ENCODE measurements at places on chromosomes 3 and 15.

DNA sequence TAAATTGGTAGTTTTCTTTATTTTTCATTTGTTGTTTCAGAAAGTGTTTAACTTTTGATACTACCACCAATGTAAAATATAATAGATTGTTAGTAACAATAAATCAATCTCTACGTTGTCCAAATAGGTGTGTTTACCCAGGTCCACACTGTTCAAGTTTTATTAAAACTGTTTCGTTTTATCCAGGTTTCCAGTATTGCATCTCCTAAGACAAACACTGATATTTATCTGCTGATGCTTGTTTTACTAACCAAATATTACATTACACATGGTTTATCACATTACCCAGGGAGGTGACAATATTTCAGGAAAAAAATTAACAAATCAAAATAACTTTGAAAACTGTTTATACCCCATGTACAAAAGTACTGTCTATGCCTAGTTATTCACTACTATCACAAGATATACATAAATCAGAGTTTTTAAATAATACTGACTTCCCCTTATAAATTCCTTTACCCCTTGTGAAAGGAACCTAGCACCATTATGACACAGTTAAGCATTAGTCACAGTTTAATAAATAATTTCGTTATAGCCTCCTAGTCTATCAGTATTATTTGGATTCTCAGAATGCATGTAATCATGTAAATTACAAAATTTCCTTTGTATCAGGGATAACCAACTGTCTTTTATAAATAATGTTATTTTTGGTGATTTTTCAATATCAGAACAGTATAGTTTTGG is 205.3 kb downstream of the ZBTB20 start:
- no peak for DNase-seq

- no peak for DNase-seq
Measured at GRCh38 chr3:169663951-169664820, 674 bp upstream of the MECOM start.

DNA sequence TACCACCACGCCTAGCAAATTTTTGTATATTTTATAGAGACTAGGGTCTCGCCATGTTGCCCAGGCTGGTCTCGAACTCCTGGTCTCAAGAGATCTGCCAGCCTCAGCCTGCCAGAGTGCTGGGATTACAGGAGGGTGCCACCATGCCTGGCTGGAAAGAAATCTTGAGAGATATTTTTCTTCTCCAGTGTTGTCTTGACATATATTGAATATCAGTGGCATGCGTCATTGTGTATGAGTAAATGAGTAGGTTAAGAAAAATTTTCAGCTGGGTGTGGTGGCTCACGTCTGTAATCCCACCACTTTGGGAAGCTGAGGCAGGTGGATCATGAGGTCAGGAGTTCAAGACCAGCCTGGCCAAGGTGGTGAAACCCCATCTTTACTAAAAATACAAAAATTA is 3.5 kb upstream of the PIF1 start:
- no peak for DNase-seq

GRCh38 chr3:169295126-169295525 is 368.4 kb downstream of the MECOM start:
- no peak for DNase-seq

GRCh38 chr3:3110299-3110630 is at the start of gene IL5RA:
Gene IL5RA (minus strand): TSS chr3:3110374. CDS start chr3:3104984, 5,390 bp downstream.
- DNase-seq = no peak

GRCh38 chr3:78041486-78041885 is 1001.6 kb downstream of the ROBO2 start:
- no peak for DNase-seq

GRCh38 chr3:97719156-97719821 is 45.3 kb upstream of the ARL6 start:
- peak; percentile 39 for DNase-seq

DNA sequence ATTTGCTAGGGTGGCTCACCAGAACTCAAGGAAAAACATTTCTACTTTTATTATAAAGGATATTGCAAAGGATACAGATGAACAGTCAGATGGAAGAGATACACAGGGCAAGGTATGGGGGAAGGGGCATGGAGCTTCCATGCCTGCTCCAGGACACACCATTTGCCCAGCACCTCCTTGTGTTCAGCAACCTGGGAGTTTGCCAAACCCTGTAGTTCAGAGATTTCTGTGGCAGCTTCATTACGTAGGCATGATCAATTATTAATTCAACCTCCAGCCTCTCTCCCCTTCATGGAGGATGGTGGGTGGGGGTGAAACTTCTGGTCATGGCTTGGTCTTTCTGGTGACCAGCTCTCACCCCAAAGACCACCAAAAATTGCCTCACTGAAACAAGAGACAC is 353.9 kb upstream of the THBS1 start:
- no peak for DNase-seq

- DNase-seq = no peak
Measured at GRCh38 chr15:77505556-77505955, 84.9 kb downstream of the HMG20A start.

DNA sequence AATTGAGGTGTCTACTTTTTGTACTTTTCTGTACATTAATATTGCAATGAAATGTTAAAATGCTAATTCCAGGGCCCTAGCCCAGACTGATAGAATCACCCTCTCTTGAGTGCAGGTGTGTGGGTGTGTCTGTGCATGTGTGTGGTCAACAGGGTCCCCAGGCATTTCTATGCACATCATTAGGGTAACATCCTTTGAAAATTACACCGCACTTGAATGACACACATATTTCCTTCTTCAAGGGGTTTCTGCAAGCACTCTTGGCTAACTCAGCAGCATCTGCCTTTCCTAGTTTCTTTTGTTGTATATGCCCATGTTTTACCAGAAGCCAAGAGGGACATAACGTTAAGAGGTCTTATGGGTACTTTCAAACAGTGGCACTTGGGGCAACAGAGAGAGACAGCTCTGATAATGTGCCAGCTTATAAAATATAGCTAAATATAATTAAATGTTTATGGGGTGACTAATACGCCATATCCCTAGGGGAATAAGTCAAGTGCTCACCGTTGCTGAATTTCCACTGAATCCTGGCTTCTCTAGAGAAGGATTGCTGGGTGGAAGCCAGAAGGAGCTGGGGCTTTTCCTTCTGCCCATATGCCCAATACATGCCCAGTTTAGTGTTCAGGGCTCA is 54.5 kb upstream of the LRIG1 start:
- no peak for DNase-seq

GRCh38 chr3:194139071-194139813 is 3.3 kb downstream of the HES1 start:
- no peak for DNase-seq

GRCh38 chr3:112308151-112308911 is 14.3 kb upstream of the SLC9C1 start:
- no peak for DNase-seq

- no peak for DNase-seq
Measured at GRCh38 chr3:18758047-18758704, 333.0 kb upstream of the SATB1 start.

DNA sequence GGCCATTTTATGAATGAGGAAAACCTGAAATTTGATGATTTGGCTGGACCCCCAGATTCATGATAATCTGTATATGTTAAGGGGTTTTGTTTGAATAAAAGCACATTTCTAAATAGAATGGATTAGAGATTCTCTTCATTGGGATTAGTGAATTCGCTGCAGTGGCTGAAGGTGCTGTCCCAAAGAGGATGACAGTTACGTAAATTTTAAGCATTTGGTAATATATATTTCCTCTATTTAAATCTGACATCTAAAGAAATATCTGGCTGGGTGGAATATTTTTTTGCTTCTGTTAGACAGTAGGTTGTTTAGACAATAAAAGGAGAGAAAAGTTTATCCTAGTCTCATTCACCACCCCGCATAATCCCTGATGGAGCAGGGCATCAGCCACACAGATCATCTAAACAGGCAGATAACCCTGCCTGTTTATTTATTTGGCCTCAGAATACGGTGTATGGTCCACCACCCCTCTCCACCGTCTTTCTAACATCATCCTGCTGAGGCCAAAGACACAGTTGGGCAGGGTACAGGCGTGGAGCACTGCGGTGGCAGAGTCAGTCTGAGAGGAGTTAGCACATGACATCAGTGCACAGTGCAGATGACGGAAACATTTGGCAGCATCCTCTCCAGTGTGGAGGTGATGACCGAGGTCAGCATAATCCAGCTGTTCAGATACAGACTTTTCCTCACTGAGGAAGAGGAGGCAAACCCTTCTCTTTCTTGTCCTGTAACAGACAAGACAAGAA is 20.4 kb upstream of the NFKBIZ start:
- DNase-seq = peak; percentile 36

DNA sequence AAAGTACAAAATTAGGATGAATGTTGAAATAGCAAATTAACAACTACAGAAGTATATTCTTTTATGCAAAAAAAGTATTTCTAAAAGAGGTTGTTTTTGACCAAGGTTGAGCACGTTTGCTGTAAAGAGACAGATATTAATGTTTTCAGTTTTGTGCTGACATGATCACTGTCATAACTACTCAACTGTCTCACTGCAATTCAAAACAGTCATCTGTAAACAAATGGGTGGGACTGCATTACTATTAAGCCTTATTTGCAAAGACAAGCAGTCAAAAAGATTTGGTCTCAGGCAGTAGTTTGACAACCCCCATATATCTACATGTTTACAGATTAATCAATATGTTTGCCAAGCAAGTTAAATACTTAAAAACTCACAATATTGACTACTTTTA is 109.1 kb upstream of the ZNF385D start:
- DNase-seq = no peak

DNA sequence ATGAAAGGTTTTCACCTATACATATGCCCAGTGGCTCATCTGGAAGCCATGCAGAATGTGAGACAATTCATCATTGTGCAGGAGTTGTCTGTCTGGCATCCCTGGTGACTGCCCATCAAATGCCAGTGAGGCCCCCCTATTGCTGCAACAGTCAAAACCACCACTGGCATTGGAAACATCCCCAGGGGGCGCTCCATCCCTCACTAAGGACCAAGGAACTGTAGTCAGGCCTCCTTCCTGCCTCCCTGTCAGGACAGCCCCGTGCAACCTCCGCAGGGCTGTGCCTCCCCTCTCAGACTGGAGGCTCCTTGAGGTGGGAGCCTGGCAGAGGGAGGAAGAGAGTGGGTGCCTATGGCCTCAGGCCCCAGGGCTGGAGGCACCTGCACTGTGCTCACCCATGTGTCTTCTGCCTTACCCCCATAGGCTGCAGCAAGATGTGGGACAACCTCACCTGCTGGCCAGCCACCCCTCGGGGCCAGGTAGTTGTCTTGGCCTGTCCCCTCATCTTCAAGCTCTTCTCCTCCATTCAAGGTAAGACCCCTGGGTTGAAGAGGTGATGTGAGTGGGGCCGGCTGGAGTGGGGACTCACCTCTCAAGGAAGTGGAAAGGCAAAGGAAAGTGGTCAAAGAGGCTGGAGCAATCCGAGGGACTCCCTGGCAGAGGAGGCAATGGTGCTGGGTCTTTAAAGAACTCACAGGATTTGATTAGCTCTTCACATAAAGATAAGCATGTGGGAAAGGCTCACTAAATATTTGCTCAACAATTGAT is 16.5 kb downstream of the VIPR1 start:
- peak; percentile 44 for DNase-seq

DNA sequence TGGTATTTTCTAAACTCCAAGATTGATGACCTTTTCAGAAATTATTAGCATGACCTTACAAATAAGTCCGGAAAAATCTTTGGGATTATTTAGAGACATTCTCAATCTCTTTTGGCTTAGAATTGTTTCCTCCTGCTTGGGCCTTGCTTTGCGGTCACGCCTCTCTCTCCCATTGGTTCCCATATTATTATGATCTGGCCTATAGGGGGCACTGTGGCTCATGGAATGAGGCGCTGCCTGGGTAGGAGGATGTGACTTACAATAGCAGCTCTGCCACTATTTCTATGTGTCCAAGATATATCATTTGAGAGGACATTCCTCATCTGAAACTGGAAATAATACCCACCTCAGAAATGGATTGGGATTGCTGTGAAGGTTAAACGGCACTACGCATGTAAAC is 464.9 kb downstream of the MFSD1 start:
- no peak for DNase-seq

DNA sequence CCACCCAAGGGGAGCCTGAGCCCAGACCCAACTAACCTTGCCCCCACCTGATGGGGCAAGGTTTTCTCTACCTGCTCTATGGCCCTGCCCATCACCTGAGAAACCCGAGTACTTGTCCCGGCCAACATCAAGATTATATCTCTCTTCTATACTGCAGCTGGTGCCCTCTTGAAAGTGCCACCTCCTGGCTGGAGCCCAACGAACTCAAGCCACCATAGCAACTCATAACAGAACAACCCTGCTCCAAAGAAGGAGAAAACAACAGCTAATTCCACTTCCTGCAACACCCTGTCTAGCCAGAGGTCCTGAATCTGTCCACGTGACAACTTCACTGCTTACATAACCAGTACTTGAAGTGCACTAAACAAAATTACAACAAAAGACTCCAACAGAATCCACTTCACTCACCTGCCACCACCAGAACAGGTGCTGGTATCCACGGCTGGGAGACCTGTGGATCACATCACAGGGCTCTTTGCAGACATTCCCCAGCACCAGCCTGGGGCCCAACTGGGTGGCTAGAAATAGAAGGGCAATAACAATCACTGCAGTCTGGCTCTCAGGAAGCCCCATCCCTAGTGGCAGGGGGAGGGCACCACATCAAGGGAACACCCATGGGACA is 49.2 kb downstream of the PIERCE2 start:
- DNase-seq = no peak

DNA sequence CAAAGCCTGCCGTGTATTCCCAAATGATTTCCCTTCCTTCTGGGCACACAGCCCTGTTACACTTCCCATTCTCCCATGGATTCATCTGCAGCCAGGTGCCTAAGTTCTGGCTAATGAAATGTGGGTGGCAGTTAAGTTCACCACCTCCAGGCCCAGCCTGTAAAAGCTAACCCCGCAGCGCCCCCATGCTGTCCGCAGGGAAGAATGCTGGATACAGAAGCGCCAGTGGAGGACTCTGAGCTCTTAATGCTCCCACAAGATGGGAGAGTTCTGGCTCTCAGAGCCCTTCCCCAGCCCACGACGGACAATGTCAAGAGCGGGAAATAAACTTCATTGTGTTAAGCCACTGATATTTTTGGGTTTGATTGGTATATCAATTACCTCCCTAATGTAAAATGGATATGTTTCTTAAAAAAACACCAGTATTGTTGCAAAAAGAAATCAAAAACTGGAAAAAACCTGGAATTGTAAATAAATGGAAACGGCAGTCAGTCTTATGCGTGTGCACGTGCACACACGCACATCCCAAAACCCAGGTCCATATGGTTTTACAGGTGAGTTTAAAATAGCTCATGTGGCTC is 37.7 kb upstream of the FGD5 start:
- no peak for DNase-seq

DNA sequence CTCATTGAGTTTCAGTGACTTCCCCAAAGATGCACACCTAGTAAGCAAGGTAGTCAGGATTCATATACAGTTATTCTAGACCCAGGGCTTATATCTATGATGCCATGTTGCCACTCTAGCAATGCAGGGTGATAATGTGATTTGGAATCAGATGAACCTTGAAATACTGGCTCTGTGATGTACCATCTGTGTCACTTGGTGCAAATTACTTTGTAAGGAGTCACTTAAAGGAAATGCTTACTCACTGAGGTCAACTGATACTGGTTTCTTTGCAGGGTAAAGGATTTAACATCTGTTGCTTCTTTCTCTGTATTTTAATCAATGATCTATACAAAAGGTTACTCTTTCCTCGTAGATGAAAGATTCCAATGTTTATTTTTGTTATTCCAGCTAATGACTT is 10.8 kb downstream of the ASB14 start:
- DNase-seq = no peak

GRCh38 chr3:192827863-192828594 is 89.6 kb downstream of the MB21D2 start:
- DNase-seq = no peak
